ENCODE measurements at places on chromosomes 12 and 14.

- no peak for DNase-seq
Measured at GRCh38 chr14:55071870-55072640, 20.6 kb downstream of the MAPK1IP1L start.

DNA sequence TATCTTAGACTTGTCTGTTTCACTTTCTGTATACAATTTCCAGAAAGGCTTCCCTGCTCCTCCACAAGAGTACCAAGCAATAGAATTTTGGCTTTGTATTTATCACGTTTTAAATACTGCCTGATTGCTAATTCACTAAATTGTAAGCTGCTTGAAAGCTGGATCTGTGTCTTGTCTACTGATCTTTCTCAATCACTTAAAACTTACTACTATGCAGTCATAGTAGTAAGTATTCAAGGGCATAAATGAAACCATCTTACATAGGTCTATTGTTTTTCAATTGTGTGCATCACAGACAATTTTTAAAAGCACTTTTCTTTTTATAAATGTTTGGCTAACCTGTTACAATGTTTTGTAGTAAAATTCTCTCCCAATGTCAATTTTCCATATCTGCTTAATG is 1.2 kb upstream of the GLIPR1L2 start:
- no peak for DNase-seq

- no peak for DNase-seq
Measured at GRCh38 chr14:68910540-68910939, 68.6 kb downstream of the ACTN1 start.

DNA sequence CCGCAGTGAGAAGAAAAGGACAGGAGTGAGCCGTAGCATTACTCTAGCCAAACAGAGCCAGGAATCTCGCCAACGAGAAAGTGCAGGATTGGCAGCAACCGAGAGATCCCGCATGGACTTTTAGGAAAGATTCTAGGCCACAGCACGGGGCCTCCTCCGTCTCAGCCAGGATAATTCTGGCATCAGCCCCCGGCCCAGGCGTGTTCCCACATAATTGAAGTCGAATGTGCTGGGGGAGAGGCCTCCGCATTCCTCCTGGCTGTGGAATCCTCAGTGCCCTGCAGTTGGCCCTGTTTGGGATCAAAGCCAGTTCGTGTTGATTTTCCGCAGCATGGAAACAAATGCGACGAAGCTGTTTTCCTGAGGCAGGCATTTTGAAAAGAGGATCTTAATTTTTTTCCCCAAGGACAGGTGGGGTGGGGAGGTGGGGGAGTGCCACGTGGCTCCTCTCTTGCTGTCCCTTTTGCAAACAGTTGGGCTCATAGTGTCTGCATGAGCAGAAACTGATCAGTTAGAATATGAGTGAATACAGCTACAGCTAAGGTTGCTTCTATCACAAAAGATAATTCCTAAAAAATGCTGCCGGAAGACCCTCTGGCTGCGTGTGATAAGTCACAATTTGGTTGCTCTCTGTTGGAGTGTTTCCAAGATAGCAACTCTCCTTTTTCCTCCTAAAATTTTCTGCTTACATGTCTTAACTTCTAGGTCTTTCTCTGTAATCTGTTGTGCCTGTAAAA is 37.3 kb upstream of the ATXN2 start:
- no peak for DNase-seq

GRCh38 chr12:79227091-79227490 is 362.5 kb downstream of the SYT1 start:
- no peak for DNase-seq

DNA sequence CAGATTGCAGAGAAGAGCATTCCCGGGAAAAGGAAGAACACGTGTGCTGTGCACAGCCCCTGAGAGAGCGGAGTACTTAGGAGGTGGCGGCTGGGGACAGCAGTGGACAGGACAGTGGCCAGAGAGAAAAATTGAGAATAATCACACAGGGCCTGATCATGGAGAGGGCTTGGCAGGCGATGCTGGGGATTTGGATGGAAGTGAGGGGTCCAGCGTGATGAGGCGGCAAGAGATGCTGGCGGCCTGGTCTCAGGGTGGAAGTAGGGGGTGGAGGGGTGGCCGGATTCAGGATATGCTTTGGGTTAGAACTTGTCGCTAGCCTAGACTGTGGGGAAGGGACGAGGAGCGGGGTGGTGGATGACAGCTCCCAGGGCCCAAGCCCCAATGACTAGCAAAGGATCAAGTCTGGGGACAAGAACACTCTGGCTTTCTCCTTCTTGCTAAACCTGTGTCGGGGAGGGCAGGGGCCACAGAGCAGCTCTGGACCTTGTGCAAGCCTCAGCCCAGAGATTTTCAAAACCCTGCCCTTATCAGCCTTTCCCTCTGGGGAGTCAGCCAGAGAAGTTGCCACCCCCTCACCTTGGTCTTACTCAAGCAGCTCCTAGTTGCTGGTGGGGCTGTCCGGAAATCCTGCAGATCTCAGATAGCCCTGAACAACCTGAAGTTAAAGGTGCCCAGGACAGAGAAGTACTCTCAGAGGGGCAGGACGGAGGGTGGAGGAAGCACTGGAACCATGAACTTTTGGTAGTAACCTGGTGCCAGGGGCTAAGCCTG is 1.3 kb downstream of the HVCN1 start:
- no peak for DNase-seq

- no peak for DNase-seq
Measured at GRCh38 chr12:92134638-92135274, 10.9 kb downstream of the BTG1 start.

DNA sequence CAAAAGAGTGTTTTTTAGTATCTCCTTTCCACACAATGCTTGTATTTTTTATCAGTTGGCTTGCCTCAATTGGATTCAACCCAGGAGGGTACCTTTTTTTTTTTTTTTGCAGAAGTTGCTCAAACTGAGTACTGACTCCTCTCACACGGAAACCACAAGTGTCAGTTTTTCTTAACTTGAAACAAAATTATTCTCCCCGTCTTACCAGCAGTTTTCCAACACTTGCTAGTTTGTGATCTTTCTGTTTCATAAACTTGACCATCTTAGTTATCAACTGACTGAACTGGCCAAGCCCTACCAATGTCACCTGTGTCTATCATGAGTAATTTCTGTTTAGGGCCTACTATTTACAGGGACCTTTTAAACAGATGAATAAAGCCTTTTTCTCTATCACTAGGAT is 34.1 kb upstream of the ITPR2 start:
- no peak for DNase-seq

GRCh38 chr12:65696227-65696626 is 128.1 kb upstream of the HMGA2 start:
- DNase-seq = no peak

DNA sequence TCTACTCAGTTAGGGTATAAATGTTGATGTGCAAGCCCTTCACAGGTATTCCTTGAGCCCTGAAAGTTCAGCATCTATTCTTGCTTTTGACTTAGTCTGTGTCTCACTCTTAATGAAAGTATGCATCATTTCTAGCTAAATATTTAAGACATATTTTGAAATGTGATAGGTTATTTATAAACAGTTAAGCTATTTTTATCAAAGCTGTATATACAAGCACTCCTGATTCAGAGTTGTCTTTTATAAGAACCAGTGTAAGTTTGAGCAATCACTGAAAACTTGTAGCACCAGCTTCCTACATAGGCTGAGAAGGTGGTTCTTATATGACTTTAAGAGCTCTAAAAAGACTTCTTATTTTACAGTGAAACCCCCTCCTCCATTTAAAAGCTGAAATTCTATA is 98.6 kb downstream of the MYF5 start:
- DNase-seq = no peak

All from cerebellar nuclear complex (tissue), 1 donor.